ENCODE measurements at places on chromosomes 6 and 20.

DNA sequence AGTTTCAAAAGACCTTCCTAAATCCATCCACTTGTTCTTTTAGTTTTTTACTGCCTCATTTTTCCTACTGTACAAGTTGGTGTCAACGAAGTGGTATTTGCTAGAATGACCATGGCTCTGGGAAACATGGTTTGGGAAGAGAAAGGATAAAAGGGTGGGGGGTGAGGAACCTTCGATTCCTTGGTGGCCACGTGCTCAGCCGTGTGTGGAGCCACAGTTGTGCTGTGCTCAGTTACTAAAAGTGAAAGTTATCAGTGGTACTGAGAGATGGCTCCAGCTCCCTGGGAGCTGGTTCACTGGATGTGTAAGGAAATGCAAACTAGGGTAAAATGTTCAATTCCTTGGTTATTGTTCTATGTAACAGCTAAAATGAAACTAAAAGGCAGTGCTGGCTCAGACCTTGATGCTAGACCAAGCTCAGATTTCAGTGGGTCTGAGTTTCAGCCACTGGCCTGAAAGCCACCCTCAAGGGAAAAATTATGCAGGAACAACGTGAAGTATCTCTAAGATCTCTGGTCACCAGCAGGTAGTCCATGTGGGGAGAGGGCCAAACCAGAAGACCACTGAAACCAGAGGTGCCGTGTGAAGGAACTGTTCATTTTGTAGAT lies 7.4 kb upstream of the SLC22A2 start:
- no peak for DNase-seq

DNA sequence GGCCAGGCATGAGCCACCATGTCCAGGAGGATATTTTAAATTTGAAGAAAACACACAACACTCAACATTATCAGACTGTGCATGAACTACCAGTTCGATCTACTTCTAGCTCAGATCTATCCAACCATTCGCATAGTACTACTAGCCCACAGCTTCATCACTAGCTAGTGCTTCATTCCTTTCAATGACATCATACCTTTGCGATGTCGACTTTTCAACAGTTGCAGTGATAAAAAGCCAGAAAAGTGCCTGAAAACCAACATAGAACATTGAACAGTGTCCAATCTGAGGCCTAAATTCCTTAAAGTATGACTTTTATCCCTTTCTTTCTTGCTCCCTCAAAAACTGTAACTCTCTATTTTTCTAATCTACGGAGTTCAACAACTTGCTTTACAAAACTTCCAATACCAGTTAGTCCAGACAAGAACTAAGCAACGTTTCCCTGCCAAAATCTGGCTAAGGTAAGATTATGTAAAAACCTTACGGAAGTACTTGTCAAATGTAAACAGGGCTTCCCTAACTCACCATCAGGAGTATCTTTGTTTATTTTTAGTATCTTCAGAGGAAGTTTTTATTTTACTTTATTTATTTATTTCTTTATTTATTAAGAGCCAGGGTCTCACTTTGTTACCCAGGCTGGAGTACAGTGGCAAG lies 434.0 kb upstream of the JARID2 start:
- no peak for DNase-seq

DNA sequence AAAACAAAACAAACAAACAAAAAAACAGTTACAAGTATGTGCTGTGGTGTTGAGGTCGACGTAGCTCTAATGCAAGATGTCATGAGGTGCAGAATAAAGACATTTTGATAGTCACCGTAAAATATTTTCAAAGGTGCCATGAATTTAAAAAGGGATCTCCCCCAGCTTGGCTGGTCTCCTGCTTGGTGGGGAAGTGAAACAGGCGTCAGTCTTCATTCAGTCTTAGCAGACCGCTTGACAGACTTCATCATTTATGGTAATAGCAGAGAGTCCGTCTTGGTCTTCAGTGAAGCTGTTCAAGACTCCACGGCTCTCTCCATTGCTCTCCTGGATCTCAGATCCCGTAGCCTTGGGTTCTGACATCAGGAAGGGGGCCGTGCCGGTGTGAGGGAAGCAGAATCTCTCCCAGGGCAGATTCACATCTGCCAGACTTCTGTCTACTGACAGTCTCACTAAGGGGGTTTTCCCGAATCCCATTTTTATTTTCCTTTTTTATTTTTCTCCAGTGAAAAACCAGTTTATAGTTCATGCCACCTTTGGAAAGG lies 1.6 kb downstream of the SLC24A3 start:
- DNase-seq = no peak

- no peak for DNase-seq
Observed at GRCh38 chr20:52777171-52777570, 195.0 kb upstream of the TSHZ2 start.

- DNase-seq = peak; percentile 72
Observed at GRCh38 chr6:26017632-26017966, 55.0 kb downstream of the TRIM38 start.

DNA sequence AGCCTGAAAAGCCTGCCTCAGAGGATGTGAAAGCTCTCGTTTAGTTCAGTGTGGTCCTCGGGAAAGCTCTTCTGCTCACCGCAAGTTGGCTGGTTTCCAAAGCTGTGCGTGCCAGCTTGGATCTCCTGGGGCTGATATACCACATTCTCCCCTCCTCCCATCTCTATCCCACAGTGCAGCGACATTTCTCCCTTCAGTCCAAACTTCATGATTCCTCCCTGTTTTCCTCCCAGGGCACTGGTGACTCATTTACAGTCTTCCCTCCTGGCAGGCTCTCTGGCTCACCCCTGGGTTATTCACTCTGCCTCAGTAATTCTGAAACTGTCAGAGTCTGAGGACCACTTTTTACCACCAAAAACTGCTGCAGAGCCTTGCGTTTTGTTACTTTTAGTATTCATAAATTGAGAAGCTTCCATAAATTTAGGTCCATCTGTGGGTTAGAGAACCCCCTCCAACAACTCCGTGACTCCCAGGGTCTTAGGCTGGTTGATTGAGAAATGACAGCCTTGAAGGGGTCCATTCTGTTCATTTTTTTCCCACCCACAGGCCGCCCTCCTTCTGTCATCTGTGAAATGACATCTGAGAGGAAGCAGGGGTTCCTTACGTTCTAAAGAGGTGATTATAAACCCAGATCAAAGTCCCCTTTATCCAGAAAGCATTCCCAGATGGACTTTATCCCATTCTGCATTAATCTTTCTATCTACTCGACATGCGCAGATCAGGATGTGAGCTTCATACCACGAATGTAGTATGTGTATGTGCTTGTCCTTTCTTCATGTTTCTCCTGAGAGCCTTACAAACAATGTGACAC lies 6.1 kb downstream of the TRIM10 start:
- peak; percentile 73 for DNase-seq

- no peak for DNase-seq
Observed at GRCh38 chr6:150410906-150411305, 42.1 kb downstream of the IYD start.

GRCh38 chr6:31172973-31173384 lies 2.5 kb upstream of the POU5F1 start:
- DNase-seq = no peak

DNA sequence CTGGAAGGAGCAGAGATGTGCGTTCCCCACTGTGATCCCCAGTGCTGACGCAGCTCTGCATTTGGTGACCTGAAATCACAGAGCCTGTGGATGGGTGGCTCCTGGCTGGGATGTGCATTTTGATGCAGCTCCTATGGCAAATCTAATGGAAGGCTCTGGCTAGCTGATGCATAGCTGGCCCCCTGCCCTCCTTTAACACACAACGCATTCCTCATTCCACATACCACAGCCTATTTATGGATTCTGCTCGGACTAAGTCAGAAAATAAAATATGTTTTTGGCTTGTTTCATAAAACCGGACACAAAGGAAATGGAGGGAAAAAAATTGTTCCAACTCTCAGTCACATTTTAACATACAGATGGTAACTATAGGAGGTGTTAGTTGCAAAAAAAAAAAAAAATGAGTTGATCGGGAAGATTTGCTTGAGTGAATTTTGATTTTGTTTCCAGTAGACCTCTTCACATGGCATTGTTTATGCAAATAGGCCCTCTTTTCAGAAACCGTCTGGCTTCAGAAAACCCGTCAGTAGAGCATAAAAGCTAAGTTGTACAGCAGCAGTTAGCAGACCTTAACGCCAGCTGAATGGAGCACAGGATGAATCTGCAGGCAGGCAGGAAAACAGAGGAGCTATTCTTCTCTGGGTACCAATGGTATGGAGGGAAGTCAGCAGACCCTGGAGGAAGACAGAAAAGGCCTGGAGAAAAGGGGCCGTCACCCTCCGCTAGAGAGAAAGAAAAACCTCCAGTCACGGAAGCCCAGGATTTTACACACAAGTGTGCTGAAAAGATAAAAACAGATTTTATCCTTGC lies 215.4 kb downstream of the HDGFL1 start:
- DNase-seq = no peak

DNA sequence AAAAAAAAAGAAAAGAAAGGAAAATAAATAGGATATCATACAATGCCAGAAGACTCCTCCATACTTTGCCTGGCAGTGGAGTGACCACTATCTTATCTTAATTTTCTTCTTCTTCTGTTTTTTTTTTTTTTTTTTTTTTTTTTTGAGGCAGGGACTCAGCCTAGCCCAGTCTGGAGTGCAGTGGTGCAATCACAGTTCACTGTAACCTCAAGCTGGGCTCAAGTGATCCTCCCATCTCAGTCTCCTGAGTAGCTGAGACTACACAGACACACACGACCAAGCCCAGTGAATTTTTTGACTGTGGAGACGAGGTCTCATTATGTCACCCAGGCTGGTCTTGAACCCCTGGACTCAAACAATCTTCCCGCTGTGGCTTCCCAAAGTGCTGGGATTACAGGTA lies 17.1 kb upstream of the MMP9 start:
- no peak for DNase-seq

DNA sequence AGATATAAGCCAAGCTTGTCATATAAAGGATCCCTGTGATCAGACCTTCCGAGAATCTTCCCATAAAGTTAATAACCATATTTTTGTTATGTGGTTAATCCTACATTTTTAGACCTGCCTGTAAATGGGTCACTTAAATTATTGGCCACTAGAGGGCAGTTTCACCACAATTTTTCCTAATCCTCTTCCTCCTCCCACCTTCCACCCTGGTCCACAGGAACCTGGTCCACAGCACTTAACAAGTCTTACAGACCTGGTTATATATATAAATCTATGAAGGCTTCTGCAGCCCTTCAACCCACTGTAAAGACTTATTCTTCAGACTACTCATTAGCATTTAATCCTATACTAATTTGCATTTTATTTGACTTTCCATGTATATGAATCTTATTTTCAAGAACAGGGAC lies 28.3 kb downstream of the MRS2 start:
- peak; percentile 49 for DNase-seq

- DNase-seq = no peak
Observed at GRCh38 chr6:7153789-7154188, 46.0 kb downstream of the RREB1 start.

DNA sequence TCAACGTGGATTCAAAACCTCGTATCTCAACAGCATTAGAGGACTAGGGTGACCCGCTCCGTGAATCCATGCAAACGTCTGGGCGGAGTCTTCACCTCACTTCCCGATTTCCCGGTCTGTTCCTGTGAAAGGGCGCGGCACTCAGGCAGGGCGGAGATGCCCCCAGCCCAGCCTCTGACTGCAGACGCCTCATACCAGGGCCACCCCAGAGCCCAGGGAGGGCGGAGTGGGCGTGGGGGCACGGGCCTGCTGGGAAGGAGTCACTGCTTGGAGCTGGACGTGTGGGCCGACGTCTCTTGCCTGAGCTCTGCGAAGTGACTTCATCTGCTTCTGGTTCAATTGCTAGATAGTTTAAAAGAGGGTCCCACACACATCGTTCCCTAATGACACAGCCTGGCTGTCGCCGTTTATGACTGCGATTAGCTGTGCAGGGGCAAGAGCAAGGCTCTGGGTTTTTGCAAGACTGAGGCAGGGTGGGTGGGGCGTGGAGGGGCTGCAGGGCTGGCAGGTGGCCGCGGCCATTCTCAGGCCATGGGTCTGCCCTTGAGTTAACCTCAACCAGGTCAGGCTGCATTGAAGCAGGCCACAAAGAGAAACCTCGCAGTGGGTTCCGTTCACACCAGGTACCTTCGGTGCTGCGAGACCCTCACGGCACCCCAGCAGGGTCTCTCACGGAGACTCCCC lies 15.0 kb downstream of the SMOC2 start:
- no peak for DNase-seq

GRCh38 chr20:30985386-30985785 lies 272.1 kb upstream of the DEFB115 start:
- no peak for DNase-seq

DNA sequence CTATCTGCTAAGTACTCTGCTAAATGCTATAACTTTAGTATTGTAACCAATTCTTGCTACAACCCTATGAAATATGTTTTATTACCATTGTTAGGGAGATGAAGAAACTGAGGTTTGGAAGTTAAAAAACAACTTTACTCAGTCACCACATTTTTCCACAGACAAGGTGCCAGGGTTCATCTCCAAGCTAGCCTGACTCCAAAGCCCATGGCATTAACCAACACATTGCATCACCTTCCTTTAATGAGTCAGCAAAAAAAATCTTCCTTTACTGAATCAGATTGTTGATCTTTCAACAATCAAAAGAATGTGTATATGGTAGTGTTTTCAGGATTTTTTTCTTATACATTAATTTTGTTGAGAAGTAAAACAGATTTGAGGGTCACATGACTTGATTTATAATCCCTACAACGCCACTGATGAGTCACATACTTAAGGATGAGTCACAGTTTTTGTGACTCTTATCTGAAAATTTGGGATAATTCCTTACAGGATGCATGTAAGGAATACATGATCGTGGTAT lies 41.5 kb downstream of the MAN1A1 start:
- DNase-seq = no peak

DNA sequence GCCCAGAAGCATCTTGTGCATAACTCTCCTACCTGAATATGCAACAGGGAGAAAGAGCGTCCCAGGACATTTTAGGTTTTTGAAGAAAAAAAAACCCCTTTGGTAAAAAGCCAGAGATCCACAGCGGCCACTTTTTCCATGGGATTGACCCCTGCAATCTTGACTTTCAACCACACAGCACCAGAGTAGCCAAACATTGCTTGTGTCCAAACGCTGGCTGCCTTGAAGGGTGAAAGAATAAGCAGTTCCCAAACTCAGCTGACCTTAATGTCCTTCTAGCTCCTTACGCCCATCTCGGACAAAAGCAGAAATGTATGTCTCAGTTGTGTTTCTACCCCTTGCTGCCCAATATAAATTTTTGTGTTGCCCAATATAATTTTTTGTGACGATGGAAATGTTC lies 1.2 kb upstream of the MOG start:
- no peak for DNase-seq

DNA sequence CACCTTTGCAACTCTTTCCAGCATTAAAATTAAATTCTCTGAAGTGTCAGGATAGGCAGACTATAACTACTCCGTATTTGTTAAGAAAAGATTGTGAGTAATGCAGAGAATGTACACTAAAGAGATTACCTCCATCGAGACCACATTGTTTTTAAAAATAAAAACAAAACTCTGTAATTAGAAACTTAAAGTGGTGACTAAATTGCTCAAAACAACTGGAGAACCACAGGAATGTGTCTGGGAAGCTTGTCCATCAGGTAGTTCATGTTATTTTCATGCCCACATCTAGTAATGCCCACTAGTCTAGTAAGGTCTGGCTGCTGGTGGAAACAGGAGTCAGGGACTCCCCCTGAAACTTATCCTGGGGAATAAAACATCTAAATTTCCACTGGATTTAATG lies 103.0 kb upstream of the FOXQ1 start:
- no peak for DNase-seq

- DNase-seq = no peak
Observed at GRCh38 chr20:58184063-58184462, 44.4 kb downstream of the ANKRD60 start.

GRCh38 chr20:62893700-62894099 lies 32.1 kb upstream of the TCFL5 start:
- peak; percentile 45 for DNase-seq

- peak; percentile 75 for DNase-seq
Observed at GRCh38 chr20:45823949-45824835, 2.9 kb downstream of the TNNC2 start.

GRCh38 chr6:15628499-15629131 lies 34.2 kb downstream of the DTNBP1 start:
- peak; percentile 24 for DNase-seq
